ENCODE measurements at places on chromosomes 6 and 20.

DNA sequence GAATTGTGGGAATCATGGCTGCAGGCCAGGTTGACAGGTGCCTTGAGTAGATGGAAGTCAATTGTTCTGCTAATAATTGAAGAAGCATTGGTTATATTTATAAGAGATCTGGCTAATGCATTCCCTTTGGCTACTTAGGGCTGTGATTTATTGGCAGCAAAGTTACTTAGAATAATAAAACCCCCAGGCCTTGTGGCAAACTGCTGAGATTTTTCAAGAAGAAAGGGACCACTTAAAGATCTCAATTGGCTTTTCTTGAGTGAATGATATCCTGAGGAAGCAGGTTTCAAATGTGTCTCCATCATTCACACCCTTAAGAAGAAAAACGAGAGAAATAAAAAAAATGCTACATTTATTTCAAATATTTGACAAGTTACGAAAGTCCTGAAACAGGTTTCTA is 27.4 kb downstream of the DDO start:
- no peak for DNase-seq

- no peak for DNase-seq
Measured at GRCh38 chr6:744666-745353, 51.9 kb upstream of the EXOC2 start.

DNA sequence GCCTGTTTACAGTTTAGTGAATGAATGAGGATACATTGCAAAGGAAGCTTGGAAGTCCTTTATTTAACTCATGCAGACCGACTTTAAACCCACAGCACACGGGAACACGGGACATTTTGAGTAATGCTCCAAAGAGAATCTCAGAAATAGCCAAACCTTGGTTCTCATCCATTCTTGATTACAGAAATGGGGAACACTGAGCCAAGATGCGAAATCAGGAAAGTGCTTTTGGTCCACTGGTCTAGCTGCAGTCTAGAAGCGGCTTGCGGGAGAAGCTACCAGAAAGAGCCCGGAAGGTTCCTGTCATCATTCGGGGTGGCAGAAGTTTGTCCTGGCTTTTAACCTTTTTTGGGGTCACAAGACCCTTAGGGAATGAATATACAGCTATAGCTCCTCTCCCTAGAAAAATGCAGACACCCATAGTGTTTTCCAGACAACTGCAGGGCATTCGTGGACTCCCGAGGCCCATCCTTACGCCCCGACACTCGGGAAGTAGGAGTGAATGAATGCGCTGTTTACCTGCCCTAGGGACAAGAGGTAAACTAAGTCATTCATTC is 475 bp upstream of the TMEM181 start:
- no peak for DNase-seq

- DNase-seq, result no peak
Measured at GRCh38 chr20:61621852-61622251, 369.8 kb downstream of the CDH4 start.

DNA sequence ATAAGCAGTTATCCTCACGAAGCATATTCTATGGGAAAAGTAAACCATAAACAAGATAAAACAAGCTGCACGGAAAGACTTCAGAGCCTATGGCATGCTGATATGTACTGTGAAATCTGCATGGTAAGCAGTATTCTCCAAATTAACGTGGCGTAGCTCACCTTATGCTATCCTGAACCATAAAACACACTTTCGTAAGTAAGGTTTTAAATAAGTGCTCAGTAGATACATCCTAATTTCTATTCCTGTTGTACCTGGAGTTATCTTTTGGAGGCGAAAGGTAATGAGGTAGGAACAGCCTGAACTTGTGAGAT is 208.7 kb downstream of the GMDS start:
- no peak for DNase-seq

- DNase-seq, result no peak
Measured at GRCh38 chr6:55033016-55033546, 141.2 kb upstream of the HCRTR2 start.

DNA sequence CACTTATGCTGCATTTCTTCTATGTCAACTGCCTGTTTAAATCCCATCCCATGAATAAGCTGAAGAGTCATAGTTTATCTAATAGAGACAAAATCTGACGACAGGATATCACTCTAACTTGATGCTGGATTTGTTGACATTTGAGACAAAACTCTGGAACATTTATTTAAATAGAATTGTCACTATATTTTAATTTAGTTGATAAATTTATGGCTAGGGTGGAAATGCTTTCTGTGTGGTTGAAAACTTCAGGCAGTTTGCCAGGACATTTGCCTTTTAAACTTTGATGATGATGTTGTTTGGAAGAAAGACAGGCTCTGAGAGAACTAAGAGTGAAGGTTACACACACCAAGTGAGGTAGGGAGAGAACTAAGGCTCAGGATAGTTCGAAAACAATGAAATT is 68.1 kb downstream of the GJA1 start:
- no peak for DNase-seq

DNA sequence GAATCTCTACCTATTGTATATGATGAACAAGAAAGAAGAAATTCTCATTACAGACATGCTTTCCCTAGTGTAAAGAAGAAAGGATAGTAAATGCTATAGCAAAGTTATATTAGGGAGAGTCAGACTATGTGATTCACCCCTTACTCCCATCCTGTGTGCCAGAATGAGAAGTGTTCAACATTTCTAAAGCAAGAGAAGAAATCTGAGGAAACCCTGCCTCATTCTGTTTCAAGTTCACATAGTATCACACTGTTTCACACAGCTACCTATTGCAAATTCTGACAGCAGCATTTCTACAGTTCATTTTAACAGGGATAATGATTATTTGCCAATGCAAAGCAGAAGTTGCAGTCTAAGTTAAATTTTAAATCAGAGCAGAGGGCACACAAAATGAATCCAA is 267.2 kb upstream of the TCF21 start:
- DNase-seq, result no peak

DNA sequence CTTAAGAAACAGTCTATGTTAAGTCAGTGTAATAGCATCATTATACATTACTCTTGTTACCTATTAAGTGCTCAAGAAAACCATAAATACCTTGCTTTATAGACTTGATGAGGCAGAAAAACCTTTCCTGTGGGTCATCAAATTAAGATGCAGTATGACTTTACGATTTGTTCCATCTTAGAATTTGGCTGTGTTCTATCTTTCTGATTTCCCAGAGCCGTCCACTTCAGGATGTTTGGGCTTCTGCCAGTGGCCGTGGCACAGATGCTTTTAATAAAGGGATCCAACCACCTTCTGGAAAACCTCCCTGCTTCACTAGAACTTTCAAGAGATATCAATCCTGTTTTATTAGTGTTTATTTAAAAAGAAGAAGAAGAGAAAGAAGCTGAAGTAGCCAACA is 71.2 kb downstream of the PDE7B start:
- DNase-seq, result no peak

- DNase-seq, result peak; percentile 48
Measured at GRCh38 chr20:16517946-16518783, 55.1 kb downstream of the KIF16B start.

- no peak for DNase-seq
Measured at GRCh38 chr20:59434960-59435359, 134.5 kb downstream of the EDN3 start.

DNA sequence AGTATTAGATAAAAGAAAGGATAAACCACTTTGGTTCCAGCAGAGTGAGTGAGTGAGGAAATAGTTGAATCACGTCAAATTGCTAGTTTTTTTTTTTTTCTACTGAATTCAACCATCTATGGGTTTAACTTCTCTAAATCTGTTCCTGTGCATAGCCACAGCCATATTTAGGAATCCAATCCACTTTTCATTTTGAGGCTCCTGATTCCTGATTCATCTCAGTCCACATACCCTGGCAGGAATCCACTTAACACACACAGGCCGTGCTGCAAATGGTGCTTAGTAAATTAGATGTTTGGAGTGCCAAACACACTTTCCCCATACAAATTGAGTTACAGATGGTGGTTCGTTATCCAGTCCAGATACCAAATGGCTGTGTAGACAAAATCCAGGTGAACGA is 220.3 kb downstream of the ALDH8A1 start:
- no peak for DNase-seq

DNA sequence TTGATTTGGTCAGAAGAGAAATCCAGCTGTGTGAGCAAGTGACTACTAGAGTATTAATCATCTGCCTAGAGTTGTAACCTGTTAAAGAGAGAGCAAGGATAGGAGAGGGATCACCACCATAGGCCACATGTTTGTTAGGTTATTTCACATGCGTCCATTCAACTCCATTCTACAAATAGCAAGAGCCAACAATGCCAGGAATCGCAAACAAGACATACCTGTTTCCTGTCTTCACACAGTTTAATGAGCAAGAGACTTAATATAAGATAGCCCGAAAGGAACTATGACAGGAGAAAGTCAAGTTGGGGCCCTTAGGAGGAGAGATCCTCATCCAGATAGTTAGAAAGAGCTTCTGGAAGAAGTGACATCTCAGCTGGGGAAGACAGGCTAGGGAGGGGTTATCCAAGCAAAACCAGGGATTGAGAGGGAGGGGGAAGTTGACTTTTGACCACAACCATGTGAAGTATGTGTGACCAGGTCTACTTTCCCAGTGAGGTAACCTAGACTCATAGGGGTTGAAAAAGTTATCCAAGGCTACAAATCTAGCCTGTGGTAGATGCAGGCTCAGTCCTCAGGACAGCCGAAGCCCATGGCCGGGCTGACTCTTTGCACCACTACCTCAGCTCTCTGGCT is 147.4 kb downstream of the ALDH8A1 start:
- no peak for DNase-seq

GRCh38 chr20:50115041-50115512 is 2.1 kb upstream of the UBE2V1 start:
- DNase-seq, result no peak

GRCh38 chr6:30102414-30102969 is 10.4 kb downstream of the TRIM31 start:
- no peak for DNase-seq

DNA sequence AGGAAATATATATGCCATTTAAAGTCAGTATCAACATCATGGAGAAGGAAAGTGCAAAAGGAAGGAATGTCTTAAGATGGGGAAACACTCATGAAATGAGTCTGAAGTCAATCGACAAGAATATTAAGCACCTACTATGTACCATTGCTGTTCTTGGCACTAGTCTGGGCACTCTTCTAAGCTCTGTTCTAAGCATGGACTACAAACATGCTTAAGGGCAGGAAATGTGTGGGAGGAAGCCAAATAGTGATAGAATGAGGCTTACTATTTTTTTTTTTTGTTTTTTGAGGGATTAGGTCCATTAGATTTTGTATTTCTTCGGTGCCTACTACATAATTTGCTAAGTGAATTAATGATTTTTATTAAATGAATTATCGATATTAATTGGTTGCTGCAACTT is 83.8 kb upstream of the SUPT3H start:
- no peak for DNase-seq

DNA sequence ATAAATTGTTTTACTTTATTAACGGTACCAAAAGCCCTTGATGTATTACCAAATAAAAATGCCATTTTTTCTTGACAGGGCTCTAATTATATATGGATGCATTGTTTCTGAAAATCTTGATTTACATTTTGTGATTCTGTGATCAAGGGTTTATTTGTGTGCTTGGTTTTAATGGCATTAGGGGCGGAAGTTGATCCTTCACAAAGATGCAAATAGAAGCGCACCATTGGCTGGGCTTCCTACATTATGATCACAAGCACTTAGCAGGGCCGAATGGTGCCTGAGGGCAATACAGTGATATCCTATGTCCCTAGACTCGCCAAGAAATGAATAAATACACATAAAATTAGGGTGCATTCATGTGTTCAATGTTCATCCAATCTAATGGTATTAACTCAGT is 172.9 kb upstream of the UST start:
- no peak for DNase-seq

- DNase-seq, result no peak
Measured at GRCh38 chr20:32511358-32512046, 73.6 kb downstream of the NOL4L start.

DNA sequence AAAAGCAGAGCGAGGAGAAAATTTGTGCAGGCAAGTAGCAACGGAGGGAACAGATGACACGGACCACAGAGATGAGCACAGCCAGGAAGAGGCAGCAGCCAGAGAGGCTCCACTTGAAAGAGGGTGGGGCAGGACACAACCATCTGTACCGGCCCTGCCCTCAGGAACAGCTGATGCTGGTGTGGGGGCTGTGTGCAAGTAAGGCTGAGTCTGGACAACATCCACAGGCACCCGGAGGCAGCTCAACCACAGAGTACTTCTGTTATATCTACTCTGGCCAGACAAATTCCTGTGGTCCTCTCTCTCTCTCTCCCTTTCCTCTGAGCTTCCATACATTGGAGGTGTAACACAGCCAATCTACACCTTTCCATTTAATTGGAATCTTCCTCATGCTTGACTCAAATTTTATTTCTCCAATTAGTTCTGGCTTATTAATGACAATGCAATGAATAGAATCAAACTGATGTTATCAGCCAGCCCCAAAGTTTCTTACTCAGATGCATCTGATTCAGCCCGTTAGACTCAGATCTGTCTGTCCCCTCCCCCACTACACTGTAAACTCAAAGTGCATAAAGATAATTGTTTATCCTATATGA is 24.9 kb downstream of the KIF13A start:
- DNase-seq, result no peak

DNA sequence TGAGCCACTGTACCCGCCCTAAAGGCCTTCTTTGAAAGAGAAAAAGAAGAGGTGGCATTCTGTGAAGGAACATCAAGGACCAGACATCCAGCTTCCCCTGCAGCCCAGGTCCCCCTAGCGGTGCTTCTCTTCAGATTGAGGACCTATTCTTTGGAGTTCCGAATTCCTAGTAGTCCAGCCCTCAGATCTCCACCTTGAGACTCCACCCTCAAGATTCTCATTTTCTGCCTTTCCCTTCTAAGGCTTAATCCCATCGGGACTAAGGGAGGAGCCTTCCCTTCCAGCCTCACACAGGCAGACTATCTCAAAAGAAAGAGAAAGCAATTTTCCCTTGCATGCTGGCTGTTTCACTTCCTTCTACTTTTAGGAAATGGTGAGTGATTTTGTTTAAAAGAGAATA is 32.5 kb downstream of the MUC22 start:
- DNase-seq, result no peak

GRCh38 chr20:5991623-5992441 is 41.4 kb downstream of the MCM8 start:
- DNase-seq, result no peak

GRCh38 chr6:121436960-121437850 is 1.8 kb downstream of the GJA1 start:
- DNase-seq, result no peak

GRCh38 chr6:25628471-25629197 is 23.4 kb upstream of the SCGN start:
- no peak for DNase-seq

- DNase-seq, result no peak
Measured at GRCh38 chr6:37399131-37399530, 33.9 kb upstream of the CMTR1 start.

- DNase-seq, result no peak
Measured at GRCh38 chr6:166317261-166318212, 9.3 kb upstream of the PRR18 start.
